ENCODE measurements at places on chromosomes 4 and X.

- DNase-seq: no peak
Observed at GRCh38 chr4:93732509-93732908, 96.0 kb upstream of the ATOH1 start.

DNA sequence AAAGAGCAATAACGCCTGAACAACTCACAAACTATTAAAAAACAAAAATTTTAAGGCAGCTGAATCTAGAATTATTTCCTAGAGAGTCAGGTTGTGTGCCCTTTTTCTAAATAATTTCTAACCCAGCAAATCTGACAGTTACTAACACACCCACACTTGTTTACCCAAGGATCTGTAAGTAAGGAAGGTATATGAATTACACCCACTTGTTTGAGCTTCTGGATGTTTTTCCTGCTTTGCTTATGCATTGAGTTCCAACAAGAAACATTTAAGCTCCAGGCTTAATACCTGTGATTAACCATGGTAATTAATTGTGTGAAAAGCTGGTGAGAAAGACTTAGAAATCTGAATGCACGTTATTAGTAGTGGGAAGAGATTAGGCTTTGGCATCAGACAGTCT lies 1.5 kb downstream of the NIPAL1 start:
- DNase-seq: no peak

GRCh38 chr4:173910891-173911290 lies 372.6 kb downstream of the FBXO8 start:
- no peak for DNase-seq

DNA sequence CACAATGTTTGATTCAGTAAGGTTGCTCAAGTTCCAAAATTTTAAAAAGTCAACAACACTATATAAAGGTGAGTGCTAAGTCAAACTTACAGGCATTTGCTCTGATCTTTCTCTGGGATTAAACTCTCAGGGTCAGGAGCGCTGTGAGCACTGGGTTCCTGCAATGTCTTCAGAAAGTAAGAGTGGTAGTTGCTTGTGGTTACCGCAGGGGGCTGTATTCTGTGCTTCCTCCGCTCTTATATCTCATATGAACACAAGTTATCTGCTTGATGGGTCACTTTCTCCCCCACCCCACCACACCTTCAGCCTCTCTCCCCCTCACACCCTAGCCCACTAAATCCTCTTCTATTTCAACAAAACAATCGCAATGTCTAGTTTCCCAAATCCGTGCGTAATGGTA lies 116.4 kb upstream of the IGSF1 start:
- no peak for DNase-seq

GRCh38 chr4:69811166-69811565 lies 48.8 kb downstream of the SULT1E1 start:
- DNase-seq: no peak

- DNase-seq: no peak
Observed at GRCh38 chr4:67635331-67635730, 65.6 kb downstream of the UBA6 start.

GRCh38 chrX:107747596-107748161 lies 27.9 kb downstream of the TSC22D3 start:
- DNase-seq: no peak

DNA sequence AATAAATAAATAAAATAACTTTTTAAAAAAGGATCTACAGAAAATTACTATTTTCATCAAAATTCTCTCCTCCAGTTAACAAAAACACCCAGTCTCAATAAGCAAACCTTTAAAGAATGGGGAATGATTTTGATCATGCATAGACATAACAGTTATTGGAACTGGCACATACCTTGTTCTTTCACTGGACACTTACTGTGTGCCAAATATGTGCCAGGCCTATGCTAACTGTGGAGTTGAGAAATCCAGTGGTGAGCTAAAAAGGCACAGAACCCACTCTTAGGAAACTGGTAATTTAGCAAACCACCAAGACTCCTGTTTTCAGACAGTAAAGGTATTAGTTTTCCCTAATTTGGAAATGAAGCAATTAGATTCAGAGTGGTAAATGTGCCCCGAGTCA lies 39.1 kb downstream of the CLOCK start:
- DNase-seq: no peak

DNA sequence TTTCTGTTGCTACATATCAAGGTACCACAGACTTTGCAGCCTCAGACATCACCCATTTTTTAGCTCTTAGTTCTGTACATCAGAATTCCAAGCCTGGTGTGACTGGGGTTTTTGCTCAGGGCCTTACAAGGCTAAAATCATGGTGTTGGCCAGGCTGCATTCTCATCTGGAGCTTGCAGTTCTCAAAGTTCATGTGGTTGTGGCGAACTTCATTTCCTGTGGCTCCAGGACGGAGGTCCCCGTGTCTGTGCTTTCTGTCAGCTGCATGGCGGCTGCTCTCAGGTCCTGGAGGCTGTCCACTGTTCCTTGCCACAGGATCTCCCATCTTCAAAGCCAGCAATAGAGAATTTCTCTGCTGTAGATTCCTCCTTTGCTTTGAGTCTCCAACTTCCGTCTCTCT lies 157.4 kb downstream of the STIM2 start:
- DNase-seq: no peak

Data from ecto neural progenitor cell (in vitro differentiated cells).